ENCODE measurements at places on chromosomes 5 and 9. TPM values are rescaled to one million over a fixed set of nuclear protein-coding genes. Genes with fewer than 3 reads are reported as not detected.

- peak; percentile 17 for DNase-seq
- peak within 1 kb of the TSS; percentile 80 for H3K27ac ChIP-seq
- no peaks in the 10 kb centered on the region for H3K4me1 ChIP-seq
- no peaks in the 10 kb centered on the region for H3K27me3 ChIP-seq
- H3K36me3 ChIP-seq = no peaks in the 10 kb centered on the region
Measured at GRCh38 chr9:132878695-132879456, at the start of gene SPACA9. Gene SPACA9 (plus strand): TSS chr9:132878898. CDS start chr9:132883948, 5,050 bp downstream.

DNA sequence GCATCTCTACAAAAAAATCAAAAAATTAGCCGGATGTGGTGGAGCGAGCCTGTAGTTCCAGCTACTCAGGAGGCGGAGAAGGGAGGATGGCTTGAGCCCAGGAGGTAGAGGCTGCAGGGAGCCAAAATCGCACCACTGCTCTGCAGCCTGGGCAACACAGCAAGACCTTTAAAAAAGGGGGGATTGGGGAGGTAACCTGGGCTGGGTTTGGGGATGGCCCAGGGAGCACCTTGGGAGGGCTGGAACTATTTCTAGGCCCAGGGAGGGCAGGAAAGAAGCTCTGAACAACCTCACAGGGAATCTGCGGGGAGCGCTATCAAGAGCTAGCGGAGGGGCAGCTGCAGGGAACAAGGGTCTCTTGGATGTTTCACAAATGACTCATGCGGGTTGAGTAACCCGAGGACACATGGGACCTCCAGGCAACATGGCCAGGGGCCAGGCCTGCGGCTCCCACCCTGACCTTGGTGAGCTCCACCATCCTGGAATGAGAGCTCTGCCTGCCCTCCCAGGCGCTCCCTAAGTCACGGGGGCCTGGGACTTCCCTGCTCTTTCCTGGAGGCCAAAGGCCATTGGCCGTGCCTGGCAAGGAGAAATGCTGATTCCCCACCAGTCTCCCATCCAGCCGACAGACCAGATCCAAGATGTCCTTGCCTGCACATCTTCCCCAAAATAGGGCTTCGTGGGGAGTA lies 23.4 kb downstream of the SARDH start:
- H3K4me3 ChIP-seq = no peak overlapping the region
- DNase-seq = no peak
- no peaks in the 10 kb centered on the region for H3K36me3 ChIP-seq
- no peaks in the 10 kb centered on the region for H3K27me3 ChIP-seq
- no peaks in the 10 kb centered on the region for H3K4me1 ChIP-seq
- no peak overlapping the region for H3K27ac ChIP-seq

- DNase-seq = no peak
- H3K27me3 ChIP-seq = no peaks in the 10 kb centered on the region
- no peaks in the 10 kb centered on the region for H3K36me3 ChIP-seq
- H3K4me1 ChIP-seq = no peaks in the 10 kb centered on the region
Measured at GRCh38 chr9:92163276-92163675, 48.1 kb upstream of the SPTLC1 start.

GRCh38 chr5:159439002-159439401 lies 108.7 kb upstream of the IL12B start:
- DNase-seq = no peak
- no peaks in the 10 kb centered on the region for H3K36me3 ChIP-seq
- no peaks in the 10 kb centered on the region for H3K27me3 ChIP-seq
- H3K27ac ChIP-seq = no peak overlapping the region
- no peaks in the 10 kb centered on the region for H3K4me1 ChIP-seq

- no peak overlapping the region for H3K4me3 ChIP-seq
- peaks cover 4% of the 10 kb centered on the region for H3K4me1 ChIP-seq
- no peak for DNase-seq
- H3K27ac ChIP-seq = no peak overlapping the region
Measured at GRCh38 chr5:120771202-120771601, 307.1 kb downstream of the PRR16 start.

DNA sequence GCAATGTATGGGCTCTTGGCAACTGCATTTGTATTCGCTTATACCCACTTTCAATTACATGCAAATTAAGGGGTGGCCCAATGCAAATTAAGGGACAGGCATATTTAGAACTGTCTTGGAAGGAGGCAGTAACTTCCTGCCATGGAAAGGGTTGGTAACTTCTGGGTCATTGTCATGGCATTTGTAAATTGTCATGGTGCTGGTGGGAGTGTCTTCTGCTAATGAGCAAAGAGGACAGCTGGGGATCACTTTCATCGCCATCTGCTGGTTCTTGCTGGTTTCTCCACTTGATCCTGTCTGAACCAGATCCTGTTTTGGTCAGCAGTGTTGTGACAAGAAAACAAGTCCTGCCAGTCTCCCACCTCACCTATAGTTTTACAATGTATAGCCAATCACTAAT lies 23.3 kb upstream of the UGT3A2 start:
- no peak overlapping the region for H3K27ac ChIP-seq
- no peaks in the 10 kb centered on the region for H3K36me3 ChIP-seq
- no peak overlapping the region for H3K4me3 ChIP-seq
- DNase-seq = no peak
- H3K4me1 ChIP-seq = no peaks in the 10 kb centered on the region

DNA sequence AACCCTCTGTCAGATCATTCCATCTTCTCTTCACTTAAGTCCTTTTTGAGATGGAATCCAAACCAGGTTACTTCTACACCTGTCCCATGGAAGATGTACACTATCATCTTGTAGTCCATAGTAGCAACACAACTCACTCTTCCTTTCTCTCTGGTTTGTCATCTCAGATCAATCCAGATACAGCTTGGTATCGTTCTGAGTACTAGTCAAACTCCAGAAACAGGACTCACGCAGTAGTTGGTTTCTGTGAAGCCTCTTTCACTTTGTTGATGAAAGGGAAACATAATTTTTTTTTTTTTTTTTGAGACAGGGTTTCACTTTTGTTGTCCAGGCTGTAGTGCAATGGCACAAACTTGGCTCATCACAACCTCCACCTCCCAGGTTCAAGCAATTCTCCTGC lies 484.0 kb downstream of the PRDM9 start:
- no peaks in the 10 kb centered on the region for H3K36me3 ChIP-seq
- H3K4me3 ChIP-seq = no peak overlapping the region
- no peak for DNase-seq

Gene PCDHGA10
- 11.1 TPM for total RNA-seq

Gene GARNL3
- total RNA-seq = 63.4 TPM

Gene PDE6A
- not detected for total RNA-seq

Gene PCDHGB7
- total RNA-seq = 18.0 TPM

Gene ENTPD2
- 0.95 TPM for total RNA-seq

Data from thoracic aorta (tissue), 2 donors.